GDM1 (cell line): ENCODE measurements at places on chromosomes 13 and 19.

GRCh38 chr13:114005206-114005724 is 31.4 kb upstream of the C13orf46 start:
- no peak for DNase-seq

GRCh38 chr13:48910686-48911085 is 65.0 kb upstream of the FNDC3A start:
- DNase-seq = no peak

GRCh38 chr13:38602266-38602665 is 84.6 kb upstream of the FREM2 start:
- no peak for DNase-seq

GRCh38 chr13:114022876-114023275 is 49.0 kb upstream of the C13orf46 start:
- no peak for DNase-seq

DNA sequence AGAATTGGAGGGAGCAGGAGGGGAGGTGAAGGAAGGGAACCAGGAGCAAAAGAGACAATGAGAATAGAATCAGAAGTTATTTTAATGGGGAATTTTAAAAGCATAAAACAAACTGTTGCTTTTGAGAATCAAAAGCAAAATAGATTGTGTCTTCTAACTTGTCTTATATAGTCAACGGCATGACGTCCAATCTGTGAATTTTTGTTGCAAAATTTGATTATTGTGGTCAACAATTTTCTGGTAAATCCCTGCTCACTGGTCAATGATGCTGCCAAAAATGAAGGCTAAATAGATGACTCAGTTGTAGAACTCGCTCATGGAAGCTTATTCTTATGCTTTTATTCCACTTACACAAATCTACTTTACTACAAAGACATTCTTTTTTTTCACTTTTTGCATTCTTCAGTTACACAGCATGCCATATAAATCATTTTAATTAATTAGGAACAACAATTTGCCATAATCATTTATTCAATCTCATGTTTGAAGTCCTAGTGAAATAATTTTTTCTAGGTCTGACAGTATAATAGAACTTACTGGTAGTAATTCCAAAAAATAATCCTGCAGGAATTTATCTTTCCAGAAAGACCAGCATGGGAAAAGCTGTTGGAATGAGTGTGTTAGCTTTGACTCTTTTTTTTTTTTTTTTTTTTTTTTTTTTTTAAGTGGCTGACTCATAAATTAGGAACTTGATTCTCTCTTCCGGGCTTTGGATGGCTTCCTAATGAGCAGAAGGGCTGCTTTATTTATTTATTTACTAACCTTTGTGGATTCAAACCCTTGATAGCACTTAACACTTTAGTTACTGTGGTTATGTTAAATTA is 256.9 kb downstream of the SPRY2 start:
- DNase-seq = no peak

DNA sequence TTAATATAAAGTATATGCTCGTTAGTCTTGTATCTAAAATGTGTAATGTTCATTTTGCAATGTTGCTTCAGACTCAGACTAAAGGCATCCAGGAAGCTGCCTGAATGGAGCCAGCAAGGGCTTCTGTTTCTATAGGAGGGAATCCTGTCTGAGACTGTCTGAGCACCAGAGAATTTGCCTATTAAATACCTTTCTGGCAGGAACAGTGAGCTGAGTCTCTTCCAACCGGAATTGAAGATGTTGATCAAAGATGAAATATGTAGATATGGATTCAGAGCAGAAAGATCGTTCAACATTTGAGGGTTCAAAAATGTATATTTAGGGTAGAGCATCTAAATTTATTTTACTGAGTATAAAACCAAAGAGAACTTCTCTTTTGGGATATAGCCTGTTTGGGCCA is 20.9 kb downstream of the MYO16 start:
- no peak for DNase-seq

GRCh38 chr13:114096031-114096485 is 36.4 kb downstream of the RASA3 start:
- no peak for DNase-seq

- DNase-seq = no peak
Measured at GRCh38 chr13:100231176-100231575, 142.3 kb downstream of the PCCA start.

DNA sequence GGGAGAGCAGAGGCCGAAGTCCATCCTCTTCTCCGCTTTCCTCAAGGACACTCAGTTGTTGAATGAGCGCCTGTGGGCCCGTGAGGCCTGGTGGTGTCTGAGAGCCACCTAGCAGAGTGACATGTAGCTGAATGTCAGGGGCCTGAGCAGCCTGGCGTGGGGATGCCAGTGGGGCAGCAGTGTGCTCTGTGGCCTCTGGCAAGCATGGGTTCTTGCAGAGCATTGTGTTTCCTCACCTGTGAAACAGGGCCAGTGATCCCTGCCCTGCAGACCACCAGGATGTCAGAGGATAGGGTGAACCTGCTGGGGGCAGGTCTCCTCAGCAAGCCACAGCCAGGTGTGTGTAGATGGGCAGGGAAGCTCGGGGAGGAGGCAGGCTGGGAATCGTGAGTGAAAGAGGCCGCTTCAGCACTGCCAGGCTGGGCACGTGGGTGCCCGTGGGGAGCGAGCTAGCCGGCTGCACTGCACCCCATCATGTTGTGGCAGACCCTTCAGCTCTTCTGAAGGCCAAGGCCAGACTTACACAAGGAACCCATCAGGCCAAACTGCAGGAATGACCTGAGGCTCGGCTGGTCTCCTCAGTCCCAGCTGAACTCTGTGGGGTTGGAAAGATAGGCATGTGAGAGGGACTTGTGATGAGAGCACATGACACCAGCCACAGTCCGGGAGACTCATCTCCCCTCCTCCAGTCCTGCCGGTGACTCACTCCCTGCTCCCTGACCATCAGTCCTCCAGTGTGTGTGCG is 5.0 kb downstream of the PPP1R37 start:
- no peak for DNase-seq

DNA sequence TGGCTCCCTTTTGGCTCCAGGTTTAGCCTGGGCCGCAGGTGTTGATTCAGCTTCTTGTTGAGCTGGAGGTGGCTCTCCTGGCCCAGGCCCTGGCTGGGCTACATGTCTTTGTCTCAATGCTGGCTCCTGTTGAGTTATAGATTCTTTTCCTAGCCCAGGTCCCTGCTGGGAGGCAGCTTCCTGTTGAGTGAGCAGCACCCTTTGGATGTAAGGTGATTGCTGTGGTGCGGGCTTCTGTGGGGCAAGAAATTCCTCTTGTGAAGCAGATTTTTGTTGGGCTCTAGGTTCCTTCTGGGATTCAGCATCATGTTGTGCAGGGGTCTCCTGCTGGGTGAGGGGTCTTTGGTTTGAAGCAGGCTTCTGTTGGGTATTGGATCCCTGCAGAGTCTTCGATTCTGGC is 545 bp downstream of the LIPE start:
- DNase-seq = no peak

DNA sequence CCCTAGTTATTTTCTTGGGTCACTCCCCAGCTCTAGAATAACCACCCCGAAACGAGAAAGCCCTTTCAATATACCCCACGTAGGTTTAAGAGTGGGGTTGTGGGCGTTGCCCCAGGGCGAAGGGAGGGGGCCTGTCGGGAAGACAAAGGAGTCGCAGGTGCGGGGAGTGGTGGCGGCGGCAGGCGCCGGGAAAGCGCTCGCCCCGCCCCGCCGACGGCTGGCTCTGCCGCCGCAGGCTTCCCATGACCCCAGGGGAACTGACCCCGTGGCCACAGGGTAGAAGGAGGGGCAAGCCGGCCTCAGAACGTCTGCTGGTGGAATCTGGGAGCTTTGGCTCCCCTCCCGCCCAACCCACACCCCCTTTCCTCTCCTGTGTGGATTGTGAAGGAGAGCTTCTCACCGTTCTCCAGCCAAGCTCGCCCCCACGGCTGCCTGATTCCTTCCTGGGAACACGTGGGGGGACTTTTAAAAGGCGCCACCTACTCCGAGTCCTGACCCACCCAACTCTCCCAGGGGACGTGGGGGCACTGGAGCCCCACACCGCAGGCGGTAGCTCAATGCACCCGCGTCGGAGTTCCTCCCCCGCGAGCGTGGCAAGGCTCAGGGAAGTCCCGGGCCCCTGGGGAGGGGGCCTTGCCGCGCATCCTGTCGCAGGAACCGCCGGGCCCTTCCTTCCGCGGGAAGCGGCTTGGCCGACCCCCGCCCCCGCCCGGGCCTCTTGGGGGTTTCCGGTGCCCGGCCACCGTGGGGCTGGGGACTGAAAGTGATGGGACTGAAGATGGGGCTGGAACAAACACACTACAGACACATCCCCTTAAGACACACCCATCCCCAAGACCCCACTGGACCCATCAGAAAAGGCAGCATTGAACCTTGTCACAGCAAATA is 5.5 kb downstream of the IER2 start:
- peak; percentile 90 for DNase-seq

GRCh38 chr19:14182476-14182875 is 23.5 kb downstream of the ADGRL1 start:
- no peak for DNase-seq

GRCh38 chr13:29849071-29849631 is 1.3 kb downstream of the UBL3 start:
- peak; percentile 46 for DNase-seq

DNA sequence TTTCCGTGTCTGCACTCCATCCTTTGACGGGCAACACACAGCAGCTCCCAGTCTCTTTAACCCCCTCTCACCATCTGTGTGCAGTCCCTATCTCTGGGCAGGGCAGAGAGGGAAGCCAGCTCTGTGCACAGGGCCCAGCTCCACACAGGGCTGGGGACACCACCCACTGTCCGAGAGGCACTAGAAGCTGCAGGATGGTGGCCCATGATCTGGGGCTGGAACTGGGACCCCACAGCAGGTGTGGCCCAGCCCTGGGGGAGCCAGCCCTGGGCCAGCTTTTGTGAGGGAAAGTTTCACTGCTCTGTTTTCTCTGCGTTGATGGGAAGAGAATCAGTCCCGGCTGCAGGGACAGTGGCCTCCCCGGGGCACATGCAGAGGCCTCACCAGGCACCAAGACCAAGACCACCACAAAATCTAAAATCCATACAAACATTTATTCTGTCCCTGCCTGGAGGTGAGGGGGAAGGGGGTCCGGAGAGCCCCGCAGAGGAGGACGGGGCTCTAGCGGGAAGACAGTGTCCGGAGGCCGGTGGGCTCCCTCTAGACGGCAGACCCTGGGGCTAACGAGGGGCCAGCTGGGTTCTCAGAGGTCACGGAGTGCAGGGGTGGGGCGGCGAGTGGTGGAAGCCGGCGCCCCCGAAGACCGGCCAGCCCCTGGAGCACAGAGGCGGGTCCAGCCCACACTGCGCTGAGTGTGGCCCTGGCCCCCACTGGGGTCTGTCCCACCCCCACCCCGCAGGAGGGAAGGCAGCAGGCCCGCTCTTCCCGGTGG is 2.9 kb upstream of the ATP8B3 start:
- no peak for DNase-seq

- no peak for DNase-seq
Measured at GRCh38 chr13:99481366-99481765, 19.9 kb upstream of the TM9SF2 start.

- no peak for DNase-seq
Measured at GRCh38 chr13:37369616-37370015, 229.0 kb downstream of the POSTN start.

DNA sequence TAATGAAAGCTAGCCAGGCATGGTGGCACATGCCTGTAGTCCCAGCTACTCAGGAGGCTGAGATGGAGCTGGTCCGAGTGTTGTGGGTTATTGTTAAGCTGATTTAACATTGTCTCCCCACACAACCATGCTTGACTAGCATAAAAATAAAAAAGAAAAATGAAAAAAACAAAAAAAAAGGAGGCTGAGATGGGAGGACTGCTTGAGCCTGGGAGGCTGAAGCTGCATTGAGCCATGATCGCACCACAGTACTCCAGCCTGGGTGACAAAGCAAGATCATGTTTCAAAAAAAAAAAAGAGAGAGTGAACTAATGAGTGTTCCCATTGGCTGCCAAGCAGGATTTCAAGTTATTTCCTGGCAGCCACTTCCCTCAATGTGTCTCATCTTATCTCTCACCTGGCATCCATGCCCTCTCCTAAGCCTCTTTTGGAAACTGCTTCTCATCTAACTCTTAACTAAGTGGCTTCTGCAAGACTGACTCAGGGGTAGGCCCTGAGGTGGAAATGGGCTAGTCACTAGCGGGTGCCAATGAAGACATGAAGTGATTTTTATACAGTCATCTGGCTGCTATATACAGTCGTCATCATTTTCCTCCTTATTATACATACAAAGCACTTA is 4.9 kb downstream of the THAP8 start:
- no peak for DNase-seq

- no peak for DNase-seq
Measured at GRCh38 chr13:46492946-46493345, 60.0 kb upstream of the LRCH1 start.

DNA sequence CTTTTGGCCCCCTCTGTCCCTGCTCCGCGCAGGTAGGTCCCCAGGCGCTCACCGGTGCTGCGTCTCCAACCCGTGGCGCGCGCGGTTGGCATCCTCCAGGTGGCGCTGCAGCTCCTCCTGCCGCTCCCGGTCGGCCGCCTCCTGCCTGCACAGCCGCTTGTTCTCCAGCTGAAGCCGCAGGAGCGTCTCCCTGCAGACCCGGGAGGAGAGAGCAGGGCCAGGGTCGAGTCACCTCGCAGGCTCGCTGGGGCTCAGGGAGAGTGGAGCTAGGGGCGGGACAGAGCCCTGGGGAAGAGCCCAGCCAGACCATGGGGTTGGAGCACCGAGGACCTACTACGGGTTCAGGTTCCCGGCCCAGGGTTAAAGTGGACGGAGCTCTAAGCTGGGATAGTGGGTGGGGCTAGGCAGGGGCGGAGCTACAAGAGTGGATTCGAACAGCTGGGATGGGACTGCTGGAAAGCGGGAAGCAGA is 9.3 kb downstream of the HOOK2 start:
- DNase-seq = no peak

- peak; percentile 37 for DNase-seq
Measured at GRCh38 chr13:97344265-97345175, 89.4 kb upstream of the RAP2A start.

DNA sequence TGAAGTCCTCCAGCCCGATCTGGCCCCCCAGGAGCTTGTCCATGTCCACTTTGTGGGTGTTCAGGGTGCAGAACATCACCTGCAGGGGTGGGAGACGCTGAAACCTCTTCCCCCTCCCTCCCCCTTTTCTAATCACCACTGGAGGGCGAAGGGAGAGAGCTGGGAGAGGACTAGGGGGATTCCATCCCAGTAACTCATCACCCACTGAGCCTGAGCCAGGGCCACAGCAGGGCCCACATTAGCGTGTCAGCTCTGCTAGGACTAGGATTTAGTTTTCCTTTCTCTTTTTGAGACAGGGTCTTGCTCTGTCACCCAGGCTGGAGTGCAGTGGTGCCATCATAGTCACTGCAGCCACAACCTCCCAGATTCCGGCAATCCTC is 5.5 kb upstream of the PTGER1 start:
- no peak for DNase-seq

DNA sequence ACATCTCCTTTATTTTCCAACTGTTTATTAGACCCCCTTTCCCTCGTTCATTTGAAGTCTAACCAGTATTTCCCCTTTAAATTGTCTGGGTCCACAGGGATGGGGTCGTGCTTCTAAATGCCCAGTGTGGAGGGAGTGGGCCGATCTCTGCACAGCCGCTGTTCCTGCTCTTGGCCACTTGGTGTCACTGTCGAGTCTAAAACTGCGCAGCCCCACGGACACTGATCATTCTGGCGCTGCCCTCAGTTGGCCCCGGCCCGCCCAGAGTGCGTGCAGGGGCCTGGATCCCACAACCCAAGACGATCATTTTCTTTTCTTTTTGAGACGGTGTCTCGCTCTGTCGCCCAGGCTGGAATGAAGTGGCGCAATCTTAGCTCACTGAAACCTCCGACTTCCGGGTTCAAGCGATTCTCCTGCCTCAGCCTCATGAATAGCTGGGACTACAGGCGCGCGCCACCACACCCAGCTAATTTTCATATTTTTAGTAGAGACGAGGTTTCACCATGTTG is 12.0 kb downstream of the WDR88 start:
- DNase-seq = peak; percentile 43

- DNase-seq = peak; percentile 89
Measured at GRCh38 chr13:91245288-91245687, 102.2 kb upstream of the MIR17HG start.
